ENCODE measurements at places on chromosomes 11 and 22.

DNA sequence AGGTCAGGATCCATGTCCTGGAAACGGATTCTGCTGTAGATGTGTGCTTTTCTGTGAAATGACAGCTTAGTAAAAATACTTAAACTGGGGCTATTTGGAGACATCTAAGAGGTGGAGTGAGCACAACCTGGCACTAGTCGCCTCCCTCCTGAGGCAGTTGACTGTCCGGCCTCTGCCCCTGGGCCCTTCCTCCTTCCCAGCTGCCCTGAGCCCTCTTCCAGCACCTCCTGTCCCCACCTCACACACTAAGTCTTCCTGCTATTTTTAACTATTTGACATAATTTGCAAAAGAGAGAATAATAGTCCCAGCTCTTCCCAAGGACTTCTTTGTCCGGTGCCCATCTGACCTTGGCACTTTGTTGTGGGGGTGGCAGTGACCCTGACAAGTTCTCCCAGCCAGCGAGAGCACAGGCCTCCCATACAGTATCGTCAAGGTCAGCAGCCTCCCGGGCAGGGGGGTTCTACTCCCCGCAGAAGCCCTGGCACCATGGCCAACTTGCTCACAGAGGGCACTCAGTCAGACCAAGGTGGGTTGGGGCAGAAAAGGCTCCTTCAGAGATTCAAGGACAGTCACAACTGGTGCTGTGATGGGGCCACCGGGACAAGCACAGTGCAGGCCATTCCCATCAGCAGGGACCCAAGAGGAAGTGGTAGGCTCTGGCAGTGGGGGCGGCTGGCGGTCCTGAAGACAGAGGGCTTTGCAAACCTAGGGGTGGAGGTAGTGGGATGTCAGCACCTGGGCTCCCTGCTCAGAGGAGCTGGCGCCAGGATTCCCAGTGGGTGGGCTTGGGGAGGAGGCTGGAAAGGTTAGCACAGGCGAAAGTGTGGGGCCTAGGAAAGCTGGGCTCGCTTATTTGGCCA lies 5.5 kb upstream of the NEAT1 start:
- peak; percentile 49 for DNase-seq

- no peak for DNase-seq
These were observed 104.5 kb downstream of the FAT3 start for GRCh38 chr11:92329137-92329536.

- DNase-seq = no peak
These were observed 27.4 kb upstream of the CXCR5 start for GRCh38 chr11:118856314-118856713.

GRCh38 chr11:59556115-59556916 lies 45.0 kb downstream of the OR4D9 start:
- DNase-seq = peak; percentile 90

- DNase-seq = no peak
These were observed 553.5 kb downstream of the TBC1D22A start for GRCh38 chr22:47315862-47316419.

GRCh38 chr11:69054397-69055211 lies 5.9 kb downstream of the TPCN2 start:
- no peak for DNase-seq

DNA sequence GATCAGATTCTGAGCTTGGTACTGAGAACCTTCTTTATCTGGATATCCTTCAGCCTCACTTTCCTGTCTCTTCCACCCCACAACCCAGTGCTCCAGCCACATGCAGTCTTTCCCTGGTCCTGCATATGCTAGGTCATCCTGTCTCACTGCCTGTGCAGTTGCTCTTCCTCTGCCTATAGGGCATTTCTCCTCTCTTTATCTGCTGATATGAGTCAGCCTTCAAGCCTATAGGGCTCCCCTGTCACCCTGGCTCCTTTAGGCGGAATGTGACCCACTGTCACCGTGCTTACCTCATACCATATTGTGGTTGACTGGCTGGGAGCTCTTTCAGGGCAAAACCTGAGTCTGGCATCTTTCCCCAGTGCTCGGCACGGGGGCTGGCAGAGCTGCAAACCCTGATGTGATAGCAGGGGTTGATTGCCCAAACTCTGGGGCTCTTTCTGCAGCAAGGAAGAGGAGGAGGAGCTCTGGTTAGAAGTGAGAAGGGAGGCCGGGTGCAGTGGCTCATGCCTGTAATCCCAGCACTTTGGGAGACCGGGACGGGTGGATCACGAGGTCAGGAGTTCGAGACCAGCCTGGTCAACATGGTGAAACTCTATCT lies 26.3 kb downstream of the MEI1 start:
- DNase-seq = no peak

- no peak for DNase-seq
These were observed 5.0 kb downstream of the CST6 start for GRCh38 chr11:66016793-66017177.

DNA sequence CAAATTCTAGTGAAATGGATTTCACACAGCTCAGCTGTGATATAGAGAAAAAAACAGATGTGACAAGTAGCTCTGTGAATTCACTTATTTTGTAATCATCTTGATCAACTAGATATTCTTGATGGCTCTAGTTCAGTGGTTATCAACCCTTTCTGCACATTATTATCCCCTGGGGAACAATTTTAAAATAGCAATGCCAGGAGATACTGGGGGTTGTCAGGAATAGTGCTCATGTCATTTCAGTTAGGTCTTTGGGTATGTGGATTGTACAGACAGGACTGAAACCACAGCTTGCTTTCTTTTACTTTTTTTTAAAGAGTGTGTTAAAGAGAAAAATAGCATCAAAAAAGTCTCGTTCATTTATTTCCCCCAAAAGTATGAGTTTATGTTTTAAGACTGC lies 269.0 kb upstream of the PDGFD start:
- DNase-seq = no peak

GRCh38 chr22:44014241-44014640 lies 9.9 kb upstream of the PARVB start:
- DNase-seq = no peak

- DNase-seq = no peak
These were observed 9.5 kb upstream of the MICAL2 start for GRCh38 chr11:12100841-12101242.

- DNase-seq = no peak
These were observed 83.6 kb downstream of the FDX1 start for GRCh38 chr11:110513259-110513801.

- no peak for DNase-seq
These were observed 256.0 kb downstream of the ETS1 start for GRCh38 chr11:128331317-128331716.

DNA sequence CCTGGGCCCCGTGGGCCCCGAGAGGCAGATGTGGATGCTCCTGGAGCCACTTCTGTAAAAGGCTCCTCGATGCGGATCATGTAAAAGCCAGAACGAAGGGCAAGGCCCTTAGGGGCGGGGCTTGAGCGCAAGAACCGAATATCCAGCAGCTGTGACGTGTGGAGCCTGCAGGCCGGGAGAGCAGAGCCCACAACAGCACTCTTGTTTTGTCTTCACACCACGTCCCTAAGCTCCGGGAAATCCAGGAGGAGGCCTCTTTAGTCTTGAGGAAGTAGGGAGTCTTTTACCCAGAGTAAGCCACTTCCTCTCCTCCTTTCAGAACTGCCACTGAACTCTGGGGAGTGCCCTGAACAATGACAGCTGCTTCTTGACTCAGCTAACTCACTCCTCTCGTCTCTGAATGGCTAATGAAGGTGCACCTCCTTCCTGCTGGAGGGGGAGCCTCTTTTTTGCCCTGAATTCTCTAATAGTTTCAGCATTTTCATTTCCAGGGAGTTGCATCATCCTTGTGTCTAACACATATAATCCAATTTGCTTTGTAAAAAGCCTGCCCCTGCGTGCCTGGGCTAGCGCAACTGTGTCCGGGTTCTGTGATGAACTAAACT lies 12.5 kb downstream of the L3MBTL2 start:
- peak; percentile 61 for DNase-seq

DNA sequence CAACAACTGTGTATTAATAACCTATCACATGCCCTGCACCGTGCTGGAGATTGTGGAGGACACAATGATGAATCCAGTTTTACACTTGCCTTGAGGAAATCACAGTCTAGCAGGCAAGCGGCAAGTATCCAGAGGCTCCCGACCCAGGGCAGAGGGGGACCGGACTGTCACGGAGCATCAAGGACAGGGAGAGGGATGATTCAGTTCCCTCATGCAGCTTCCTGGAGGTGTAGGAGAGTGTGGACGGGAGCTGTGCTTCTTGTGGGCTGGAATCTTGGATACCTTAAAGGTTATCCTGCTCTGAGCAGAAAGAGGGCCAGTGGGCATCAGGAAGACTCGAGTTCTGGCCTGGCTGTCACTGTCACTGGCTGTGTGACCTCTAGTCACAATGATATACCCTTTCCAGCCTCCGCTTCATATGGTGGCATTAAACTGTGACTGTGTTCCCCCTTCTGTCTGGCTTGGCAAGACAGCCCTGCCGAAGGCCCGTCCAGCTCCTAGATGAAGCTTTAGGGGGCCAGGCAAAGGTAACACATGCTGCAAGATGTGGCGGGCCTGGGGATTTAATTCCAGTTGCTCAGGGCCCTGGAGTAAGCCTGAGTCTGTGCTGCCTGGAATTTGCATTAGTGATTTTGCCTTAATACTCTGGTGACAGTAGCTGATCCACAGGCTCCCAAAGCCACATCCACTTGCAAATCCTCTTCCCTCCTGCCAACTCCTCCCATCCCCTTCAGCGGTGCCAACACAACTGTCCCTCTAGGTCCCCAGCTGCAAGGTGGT lies 162.8 kb downstream of the DSCAML1 start:
- no peak for DNase-seq

DNA sequence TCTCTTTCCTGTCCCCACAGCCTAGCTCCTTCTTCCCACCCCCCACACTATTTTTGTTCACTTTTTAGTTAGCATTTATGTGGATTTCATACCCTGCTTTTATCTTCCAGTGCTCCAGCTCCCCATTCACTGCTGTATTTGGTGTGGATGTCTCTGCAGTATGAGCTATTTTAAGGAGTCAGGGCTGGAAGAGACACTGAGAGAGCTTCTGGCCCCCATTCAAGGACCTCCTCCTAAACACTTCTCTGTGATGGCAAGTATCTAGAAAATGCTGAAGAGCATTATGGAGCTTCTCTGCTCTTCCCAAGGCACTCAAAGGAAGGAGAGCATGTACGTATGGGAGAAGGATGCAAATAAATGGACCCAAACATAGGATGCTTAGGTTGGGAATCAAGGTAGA lies 79.5 kb downstream of the RAB30 start:
- DNase-seq = no peak

DNA sequence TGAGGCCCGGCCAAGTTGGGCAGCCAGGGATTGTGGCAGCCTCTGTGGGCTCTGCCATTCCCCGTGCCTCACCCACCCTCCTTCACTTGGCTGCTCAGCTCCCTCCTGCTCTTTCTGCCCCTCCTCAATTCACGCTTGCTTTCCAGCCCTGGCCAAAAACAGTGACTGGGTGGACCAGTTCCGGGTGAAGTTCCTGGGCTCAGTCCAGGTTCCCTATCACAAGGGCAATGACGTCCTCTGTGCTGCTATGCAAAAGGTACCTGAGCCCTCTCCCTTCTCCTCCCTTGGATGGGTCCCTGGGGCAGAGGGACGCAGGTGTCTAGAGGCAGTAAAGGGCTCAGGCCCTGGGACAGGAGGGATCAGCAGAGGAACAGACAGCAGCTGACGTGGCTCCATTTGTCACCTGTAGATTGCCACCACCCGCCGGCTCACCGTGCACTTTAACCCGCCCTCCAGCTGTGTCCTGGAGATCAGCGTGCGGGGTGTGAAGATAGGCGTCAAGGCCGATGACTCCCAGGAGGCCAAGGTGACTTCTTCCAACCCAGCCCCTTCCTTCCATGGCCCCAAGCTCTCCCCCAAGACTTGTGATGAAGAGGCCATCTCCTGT lies 2.7 kb downstream of the FREY1 start:
- no peak for DNase-seq

DNA sequence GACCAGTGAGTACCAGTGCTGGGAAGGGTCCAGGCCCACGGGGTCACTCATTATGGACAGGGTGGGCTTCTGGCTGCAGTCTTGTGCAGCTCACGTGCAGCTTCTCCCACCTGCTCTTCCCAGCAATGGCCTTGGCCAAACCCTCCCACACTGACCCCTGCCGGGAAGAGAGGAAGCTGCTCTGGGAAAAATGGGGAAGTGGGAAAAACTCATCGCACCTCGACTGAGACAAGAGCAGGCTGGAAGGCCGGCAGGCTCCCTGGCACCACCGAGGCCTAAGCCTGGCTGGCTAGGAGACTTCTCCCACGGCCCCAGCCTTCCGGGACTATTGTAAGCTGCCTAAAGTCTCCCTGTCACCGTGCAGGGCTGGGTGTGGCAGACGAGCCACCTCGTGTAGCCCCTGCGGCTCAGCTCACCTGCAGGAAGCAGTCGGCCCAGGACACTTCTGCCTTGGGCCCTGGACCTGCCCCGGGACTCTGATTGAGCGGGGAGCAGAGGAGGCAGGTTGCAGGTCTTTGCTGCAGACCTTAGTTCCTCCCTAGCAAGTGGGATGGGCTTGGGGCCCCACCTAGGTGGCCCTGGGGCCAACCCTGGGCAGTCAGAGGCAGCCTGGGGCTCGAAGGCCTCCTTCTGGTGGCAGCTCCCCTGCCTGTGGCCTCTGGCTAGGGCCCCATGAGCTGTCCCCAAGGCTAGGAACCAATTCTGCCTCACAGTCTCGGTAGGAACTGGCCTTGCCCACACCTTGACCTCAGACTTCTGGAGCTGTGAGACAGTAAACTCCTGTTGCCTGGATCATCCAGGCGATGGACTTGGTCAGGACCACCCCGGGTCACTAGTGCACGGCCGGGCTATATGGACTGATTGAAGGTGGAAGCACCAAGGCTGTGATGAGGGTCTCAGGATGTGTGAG lies 23.1 kb downstream of the MRGPRG start:
- no peak for DNase-seq

GRCh38 chr22:28032861-28033260 lies 113.8 kb upstream of the PITPNB start:
- no peak for DNase-seq

GRCh38 chr22:19410941-19411689 lies 20.4 kb downstream of the HIRA start:
- no peak for DNase-seq

- peak; percentile 9 for DNase-seq
These were observed 3.0 kb downstream of the ATL3 start for GRCh38 chr11:63667995-63668795.

DNA sequence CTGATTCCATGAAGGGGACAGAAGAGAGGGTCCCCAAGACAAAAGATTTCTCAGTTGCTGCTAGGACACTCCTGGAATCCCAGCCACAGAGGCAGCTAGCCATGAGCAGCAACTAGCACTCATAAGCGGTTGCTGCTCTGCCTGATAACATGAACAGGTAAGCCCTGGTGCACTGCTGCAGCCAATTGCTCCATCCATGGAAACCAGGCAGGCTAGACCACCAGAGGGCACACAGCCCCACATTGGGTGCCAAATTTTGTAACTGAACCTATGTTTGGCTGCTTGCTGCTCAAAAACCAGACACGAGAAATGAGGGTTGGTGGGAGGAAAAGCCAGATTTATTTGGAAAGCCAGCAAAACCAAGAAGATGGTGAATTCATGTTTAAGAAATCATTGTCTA lies 21.9 kb upstream of the QSER1 start:
- peak; percentile 40 for DNase-seq

DNA sequence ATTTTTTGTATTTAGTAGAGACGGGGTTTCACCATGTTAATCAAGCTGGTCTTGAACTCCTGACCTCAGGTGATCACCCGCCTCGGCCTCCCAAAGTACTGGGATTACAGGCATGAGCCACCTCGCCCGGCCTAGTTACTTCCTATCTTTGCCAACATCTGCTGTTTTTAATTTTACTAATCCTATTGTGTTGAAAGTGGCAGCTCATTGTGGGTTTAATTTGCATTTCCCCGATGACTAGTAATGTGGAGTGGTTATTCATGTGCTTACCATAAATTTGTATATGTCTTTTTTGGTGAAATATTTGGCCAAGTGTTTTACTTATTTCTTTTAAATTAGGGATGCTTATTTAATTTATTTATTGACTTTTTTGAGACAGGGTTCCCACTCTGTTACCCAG lies 74.2 kb upstream of the SLC25A18 start:
- DNase-seq = peak; percentile 16

Data from activated CD4-positive, alpha-beta T cell treated with anti-CD3 and anti-CD28 coated beads for 48 hours (primary cell).